ENCODE measurements at places on chromosomes 11 and 22.
A peak's percentile ranks its signal among the peaks of the same experiment; 100 is the strongest.

DNA sequence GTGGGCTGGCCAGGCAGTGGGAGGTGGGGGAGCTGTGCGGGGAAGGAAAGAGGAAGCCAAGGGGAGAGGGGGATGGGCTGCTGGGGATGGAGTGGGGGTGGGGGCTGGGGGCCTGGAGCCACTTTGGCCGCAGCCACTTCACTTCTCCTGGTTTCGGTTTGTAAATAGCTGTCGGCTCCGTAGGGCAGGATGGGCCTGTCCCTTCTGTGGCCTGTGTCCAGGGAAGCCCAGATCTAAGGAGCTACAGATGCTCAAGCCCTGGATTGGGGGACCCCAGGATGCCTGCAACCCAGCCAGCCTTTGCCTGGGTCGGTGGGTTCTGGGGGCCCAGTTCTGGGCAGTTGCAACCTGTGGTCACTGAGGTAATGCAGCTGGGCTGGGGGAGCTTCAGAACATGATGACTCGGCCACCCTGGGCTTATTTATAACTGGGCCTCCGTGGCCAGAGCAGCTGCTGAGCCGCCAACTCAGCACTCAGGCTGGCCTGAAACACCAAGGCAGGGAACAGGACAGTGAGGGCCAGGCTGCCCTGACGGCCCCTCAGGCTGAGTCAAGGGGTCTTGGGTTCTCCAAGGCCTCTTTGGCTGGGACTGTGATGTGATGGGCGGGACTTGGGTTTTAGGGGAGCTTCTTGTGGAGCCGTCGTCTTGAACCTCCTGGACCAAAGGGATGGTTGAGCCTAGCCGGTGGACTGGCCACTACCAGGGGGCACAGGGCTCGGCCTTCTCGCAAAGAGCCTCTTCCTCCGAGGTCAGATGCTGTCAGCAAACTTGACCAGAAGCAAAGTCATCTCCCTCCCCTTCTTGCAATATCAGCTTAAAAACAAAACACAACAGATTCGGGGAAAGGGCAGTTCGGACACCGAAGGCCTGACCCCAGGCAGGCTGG is 15.0 kb upstream of the SLC39A13 start:
- no peak for DNase-seq

- no peak for DNase-seq
Observed at GRCh38 chr11:95170294-95170693, 60.7 kb downstream of the SESN3 start.

GRCh38 chr11:10005955-10006525 is 288.0 kb downstream of the SBF2 start:
- no peak for DNase-seq

- peak; percentile 76 for DNase-seq
Observed at GRCh38 chr11:12746593-12747097, 72.4 kb downstream of the TEAD1 start.

DNA sequence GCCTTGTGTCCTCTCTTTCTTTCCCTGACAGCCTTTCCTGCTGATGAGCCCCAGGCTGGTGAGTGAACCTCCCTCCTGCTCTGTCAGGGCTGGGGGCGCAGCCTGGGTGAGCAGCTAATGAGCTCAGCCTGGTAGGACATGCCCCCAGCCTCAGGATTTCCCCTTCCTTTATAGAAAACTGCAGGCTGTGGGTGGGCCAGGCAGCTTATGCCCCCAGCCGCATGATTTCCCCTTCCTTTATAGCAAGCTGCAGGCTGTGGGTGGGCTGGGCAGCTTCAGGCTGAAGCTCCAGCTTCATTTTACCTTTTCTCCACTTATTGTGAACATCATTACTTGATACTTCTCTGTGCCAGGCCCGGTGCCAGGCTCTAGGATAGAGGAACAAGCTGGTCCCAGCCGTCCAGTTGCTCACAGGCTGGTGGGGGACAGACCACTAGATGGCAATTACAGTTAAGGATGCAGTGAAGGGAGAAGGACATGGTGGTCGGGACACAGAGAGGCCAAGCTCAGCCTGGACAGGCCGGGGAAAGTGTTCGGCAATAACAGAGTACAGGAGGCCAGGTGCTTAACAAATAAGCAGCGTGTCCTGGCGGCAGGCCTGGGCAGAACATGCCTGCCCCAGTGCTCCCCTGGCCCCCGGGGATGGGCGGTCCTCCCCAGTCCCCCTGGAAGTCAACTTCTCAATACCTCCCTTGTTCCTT is 5.3 kb downstream of the LGALS12 start:
- no peak for DNase-seq

DNA sequence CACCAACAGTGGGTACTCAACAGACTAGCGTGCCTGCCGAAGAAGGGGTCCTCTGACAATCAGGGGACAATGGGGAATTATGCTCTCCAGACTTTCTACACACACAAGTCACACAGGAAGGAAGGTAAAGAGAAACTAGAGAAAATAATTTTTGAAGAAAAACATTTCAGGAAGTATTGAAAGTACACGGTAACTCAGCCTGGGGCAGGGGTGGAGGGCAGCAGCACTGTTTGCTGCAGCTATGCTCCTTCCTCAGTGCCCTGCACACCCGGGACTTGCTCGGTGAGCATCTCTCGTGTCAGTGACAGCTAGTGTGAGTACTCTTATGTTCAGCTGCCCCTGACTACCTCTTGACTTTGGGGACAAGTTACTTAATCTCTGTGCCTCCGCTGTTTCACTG is 18.0 kb upstream of the APOA1 start:
- no peak for DNase-seq

GRCh38 chr11:60633645-60634044 is 65.8 kb upstream of the MS4A8 start:
- DNase-seq = no peak

DNA sequence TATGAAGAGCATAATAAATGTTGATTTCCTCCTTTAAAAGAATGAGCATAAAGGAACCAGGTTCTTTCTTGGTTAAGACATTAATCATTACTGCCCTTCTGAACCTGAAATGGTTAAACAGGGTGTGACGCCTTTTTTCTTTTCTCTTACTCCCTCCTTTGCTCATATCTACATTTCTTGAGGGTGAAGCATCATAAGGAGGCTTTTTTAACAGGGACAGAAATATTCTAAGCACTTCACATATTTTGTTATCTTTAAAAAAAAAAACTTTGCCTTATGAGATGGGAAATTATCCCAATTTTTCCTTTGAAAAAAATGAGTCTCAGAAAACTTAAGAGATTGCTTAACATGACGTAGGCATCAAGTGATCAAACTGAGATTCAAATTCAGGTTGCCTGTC is 1036.3 kb upstream of the TENM4 start:
- DNase-seq = no peak

DNA sequence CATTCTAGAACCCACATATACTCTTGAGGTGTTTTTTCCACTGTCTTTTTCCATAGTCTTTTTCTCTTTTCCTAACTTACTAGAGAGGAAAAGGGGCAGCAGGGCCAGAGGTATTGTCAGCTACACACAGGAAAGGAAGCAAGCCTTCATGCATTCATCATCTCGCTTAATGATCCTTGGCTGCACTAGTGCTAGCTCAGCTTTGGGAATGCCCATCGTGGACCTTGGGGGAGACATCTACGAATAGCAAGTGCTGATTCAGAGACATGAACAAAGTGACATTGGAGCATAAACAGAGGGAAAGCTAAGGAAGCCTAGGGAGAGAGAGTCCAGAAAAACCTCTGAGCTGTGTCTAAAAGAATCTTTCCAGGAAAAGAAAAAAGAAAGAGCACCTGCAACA is 466.3 kb upstream of the ARHGAP42 start:
- DNase-seq = no peak

DNA sequence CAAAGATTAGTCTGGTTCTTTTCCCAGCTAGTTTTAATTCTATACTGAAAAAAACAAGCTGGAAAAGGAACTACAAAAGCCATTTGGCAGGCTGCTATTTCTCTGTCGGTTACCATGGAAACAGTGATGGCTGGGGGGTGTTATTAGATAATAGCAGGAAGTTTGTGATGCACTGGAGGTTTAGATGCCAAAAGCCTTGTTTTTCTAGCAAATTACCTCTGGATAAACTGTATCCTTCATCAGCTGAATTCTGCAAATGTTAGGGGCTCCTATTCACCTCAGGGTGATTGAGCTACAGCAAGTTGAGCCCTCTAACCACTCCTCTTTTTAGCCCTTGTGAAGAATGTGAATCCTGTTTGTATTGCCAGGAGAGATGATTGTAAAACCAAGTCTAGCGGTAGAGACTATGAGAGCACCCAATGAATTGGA is 25.2 kb downstream of the ALKBH3 start:
- DNase-seq = no peak

DNA sequence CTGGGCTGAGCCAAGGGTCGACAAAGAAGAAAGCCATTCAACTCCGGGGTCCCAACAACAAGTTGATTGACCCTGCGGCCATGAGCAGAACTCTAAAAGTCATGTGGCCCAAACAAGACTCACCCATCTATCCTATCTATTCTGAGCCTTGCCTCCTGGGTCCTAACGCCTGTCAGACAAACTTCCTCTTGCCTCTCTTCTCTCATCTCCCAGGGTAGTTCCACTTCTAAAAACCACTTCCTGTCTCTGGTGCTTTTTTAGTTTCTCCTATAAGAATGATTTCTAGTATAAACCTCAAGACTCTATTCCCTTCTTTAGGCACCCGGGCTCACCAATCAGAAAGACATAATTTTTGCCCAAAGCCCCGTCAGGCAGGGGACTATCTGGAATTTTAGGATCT is 530.2 kb downstream of the DLG2 start:
- no peak for DNase-seq

- DNase-seq = no peak
Observed at GRCh38 chr22:36256478-36256877, 3.5 kb downstream of the APOL1 start.

Data from SHP77 treated with DMSO at 0.1 percent for 48 hours (cell line).